Renal cortical epithelial cell (primary cell): ENCODE measurements at places on chromosomes 7 and 10.

GRCh38 chr7:85054306-85054705, 132.6 kb downstream of the SEMA3D start:
- no peak for DNase-seq

DNA sequence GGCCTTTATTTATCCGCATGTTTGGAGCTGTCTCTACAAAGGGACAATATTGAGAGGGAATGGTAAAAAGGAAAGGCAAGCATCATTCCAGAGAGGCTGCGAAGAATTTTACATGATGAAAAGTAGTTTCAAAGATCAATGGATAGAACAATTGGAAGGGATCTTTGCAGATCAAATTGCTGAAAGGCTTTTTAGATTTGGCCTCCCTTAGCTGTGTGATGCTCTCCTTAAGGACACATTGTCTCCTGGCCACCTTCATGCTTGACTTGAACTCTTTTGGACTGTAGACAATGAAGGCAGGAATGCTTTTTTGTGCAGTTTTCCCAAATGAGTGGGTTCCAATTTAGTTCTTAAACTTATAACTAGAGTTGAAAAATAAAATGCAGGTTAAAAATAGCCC, 344.7 kb downstream of the ARL4A start:
- no peak for DNase-seq

- no peak for DNase-seq
Observed at GRCh38 chr7:7114575-7115291, 67.6 kb upstream of the C1GALT1 start.

GRCh38 chr7:100835903-100836811, 8.8 kb upstream of the EPHB4 start:
- no peak for DNase-seq

GRCh38 chr7:135414850-135415439, 95.0 kb downstream of the CNOT4 start:
- peak; percentile 81 for DNase-seq

- DNase-seq = no peak
Observed at GRCh38 chr7:70654979-70655378, 477.0 kb upstream of the GALNT17 start.

DNA sequence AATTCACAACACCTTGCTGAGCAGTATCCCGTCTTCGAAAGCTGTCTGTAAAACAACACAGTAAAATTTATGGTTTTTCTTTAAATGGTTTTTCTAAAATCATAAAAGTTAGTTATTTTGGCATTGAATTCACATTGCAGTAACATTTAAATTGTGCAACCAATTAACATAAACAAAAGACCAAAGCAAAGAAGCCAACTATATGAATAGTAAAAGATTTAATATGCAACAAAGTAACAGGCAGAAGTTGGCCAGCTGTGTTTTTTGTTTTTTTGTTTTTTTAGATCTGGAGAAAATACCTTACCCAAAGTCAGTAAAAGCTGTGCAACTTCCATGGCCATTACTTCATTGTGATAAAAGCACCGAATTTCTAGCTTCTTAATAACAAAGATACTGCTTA, 11.3 kb downstream of the SRI start:
- no peak for DNase-seq

DNA sequence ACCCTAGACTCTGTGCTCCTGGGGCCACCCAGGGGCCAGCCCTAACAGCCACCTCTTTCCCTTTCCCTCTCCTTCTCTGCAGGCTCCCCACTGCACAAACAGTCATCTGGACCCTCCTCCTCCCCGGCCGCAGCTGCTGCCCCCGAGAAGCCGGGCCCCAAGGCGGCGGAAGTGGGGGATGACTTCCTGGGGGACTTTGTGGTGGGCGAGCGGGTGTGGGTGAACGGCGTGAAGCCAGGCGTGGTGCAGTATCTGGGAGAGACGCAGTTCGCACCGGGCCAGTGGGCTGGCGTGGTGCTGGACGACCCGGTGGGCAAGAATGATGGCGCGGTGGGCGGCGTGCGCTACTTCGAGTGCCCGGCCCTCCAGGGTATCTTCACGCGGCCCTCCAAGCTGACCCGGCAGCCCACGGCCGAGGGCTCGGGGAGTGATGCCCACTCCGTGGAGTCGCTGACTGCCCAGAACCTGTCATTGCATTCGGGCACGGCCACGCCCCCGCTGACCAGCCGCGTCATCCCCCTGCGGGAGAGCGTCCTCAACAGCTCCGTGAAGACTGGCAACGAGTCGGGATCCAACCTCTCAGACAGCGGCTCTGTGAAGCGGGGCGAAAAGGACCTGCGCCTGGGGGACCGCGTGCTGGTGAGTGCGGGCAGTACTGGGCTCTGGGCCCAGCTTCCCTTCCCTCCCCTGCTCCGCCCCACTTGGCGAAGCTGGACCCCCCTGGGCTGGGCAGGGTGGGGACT, 49.3 kb downstream of the CLIP2 start:
- no peak for DNase-seq

GRCh38 chr10:131513901-131514300, 202.4 kb upstream of the TCERG1L start:
- DNase-seq = no peak

- DNase-seq = no peak
Observed at GRCh38 chr10:113961182-113962031, 82.3 kb upstream of the ADRB1 start.

GRCh38 chr7:80830010-80830409, 88.8 kb downstream of the SEMA3C start:
- no peak for DNase-seq

DNA sequence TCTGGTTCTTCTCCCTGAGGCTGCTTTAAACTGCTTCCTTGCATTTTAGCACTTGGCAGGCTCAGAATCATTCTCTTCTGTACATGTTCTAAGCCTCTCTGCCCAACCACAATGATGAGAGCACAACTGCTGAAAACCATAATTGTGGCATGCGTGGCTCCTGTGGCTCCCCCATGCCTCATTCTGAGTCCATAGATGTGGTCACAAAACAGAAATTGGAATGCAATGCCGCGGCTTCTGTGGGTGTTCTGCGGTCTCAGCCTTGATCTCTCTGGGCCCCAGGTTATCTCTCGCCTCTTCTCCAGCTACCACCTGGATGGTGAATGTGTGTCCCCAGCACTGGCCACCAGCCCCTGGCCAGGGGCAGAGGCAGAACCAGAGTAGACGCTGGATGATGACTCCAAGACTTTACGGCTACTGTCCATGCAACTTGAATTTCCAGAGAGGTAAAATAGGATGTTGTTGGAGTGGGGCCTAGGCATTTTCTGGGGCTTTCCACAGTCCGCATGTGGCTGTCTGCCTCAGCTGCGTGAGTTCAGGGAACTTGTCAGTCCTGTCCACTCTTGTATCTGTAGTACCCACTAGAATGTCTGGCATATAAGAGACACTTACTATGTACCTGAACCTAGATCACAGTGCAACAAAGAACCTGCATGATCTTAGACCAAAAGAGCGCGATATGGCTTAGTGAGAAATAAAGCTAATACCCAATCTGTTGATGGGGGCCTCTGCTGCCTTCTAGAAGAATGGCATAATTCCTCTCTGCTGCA, 52.4 kb upstream of the ADRB1 start:
- no peak for DNase-seq

DNA sequence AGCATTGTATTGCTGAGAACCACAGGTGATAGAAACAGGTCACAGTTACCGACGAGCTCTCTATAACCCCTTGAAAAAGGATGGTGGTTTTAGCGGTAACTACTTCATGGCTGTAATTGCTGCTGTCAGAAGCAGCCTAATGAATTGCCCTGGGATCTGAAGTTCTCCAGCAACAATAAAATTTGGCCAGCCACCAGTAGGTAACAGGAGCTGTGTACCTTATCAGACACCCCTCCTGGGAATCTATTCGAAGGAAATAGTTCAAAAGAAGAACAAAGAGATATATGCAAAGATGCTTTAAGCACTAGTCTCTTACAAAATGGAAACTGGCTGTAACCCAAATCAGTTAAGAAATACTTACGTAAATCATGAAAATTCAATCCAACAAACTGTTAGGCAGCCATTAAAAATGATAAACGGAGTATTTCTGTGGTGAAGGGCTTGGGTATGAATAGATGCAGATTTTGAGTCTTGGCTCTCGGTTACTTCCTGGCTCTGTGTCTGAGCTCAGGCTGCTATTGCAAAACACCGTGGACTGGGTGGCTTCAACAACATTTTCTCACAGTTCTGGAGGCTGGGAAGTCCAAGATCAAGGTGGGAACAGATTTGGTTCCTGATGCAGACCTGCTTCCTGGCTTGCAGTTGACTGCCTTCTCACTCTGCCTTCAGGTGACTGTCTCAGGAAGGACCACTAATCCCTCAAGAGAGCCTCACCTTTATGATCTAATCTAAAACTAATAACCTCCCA, 1.6 kb downstream of the MSRB2 start:
- no peak for DNase-seq

DNA sequence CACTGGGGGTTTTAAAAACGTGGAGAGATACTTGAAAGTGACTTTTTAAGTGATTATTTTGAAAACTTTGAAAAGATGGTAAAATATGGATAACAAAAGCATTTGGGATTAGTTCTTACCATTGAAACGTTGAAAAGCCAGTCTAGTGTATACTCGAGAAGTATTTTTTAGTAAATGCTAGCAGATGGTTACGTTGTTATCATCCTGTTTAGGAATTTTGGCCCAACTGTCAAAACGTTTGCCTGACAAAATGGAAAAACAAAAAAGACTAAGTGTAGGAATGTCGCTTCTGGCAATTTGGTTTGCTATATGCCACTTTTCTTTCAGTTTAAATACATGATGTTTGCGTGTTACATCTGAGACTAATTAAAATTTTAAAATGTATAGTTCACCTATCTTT, 1.2 kb downstream of the RBM33 start:
- no peak for DNase-seq

GRCh38 chr7:27410812-27411544, 168.4 kb downstream of the EVX1 start:
- no peak for DNase-seq

DNA sequence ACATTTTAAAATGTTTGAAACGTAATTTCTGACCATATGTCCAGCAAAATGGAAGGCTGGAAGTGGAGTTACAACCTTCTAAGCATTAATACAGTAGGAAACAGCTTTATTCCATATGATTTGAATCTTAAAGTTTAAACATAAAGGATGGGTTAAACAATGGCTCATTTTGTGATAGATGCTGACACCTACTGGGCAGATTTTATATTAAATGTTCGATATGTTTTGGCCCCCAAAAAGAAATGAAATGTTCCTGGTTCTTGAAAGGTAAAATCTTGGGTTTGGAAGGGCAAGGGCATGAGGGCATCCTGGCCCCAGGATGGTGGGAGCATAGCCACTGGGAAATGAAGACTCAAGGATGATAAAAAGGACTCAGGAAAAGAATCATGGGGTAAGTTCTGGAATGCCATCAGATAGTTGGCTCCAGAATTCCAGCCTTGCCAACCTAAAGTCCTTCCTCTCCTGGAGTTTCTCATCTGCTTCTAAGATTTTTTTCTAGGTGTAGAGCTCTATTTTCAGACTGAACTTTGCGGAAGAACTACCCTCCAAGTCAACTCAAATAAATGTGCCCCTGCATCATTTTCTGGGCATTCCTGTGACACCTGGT, 34.6 kb upstream of the SLC35G1 start:
- no peak for DNase-seq

DNA sequence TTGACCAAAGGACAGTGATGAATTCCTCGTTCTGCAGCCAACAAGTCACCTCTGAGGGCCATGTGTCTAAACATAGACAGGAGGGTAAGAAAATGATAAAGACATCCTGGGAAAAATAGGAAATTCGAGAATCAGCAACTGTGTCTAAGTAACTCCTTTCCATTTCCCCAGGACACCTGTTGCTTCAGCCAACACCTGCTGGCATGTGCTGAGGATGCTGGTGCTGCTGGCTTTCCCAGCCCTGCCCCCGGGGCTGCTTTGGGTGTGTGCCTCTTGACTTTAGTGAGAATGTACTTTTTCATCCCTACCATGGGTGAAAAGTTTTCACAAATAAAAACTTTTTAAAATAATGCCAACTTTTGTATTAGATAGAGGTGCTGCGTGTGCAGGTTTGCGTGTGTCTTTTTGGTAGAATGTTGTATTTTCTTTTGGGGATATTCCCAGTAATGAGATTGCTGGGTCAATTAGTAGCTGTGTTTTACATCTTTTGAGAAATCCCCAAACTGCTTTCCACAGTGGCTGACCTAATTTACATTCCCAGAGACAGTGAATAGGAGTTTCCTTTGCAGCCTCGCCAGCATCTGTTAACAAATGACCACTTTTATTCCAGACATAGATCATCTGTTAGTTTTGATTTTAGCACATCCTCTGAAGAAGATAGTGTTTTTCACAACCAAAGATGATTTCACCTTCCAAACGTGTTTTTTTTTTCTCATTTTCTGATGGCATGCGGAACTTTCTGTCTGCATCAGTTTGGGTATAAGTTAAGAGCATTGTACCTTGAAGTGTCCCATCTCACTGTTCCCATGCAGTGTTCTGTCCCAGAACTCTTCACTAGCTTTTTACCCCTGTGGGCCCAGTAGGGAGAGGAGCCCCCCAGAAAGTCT, 104.2 kb upstream of the ACBD5 start:
- no peak for DNase-seq

GRCh38 chr10:96524741-96525140, 11.0 kb upstream of the TLL2 start:
- no peak for DNase-seq

DNA sequence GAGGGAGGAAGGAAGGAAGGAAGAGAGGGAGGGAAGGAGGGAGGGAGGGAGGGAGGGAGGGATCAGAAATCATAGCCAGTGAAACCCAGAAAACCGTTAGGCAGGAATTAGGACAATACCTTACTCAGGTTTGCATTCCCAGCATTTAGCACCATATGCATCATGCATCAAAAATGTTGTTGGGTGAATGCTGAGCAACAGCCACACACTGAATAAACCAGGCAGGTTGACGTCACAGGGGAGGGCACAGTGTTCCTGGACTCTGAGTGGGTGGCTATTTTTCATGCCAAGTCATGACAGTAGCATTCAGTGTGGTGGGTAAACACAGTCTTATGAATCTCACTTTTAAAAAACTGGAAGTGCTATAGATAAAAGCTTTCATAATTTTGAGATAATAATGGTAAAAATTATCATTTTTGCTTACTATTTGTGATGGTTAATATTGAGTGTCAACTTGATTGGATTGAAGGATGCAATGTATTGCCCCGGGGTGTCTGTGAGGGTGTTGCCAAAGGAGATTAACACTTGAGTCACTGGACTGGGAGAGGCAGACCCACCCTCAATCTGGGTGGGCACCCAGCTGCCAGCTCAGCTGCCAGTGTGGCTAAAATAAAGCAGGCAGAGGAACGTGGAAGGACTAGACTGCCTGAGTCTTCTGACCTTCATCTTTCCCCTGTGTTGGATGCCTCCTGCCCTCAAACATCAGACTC, 199.1 kb upstream of the PRKCQ start:
- DNase-seq = peak; percentile 99

DNA sequence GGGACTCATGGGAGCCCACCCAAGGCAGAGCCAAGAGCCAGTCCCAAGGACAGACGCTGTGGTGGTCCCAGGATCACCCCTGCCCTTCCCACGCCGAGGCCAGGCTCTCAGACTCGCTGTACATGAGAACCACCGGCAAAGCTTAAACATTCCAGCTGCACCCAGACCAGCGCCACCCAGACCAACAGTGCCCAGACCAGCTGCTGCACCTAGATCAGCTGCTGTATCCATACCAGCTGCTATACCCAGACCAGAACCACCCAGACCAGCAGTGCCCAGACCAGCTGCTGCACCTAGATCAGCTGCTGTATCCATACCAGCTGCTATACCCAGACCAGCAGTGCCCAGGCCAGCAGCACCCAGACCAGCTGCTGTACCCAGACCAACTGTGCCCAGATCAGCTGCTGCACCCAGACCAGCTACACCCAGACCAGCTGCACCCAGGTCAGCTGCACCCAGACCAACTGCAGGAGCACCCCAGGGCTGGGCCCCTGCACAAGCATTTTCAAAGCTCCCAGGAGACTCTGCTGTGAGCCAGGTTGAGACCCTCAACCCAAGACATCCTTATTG, 47.9 kb upstream of the CNPY1 start:
- DNase-seq = no peak
